ENCODE measurements at places on chromosomes 11 and 22. TPM values are rescaled to one million over a fixed set of nuclear protein-coding genes. Genes with fewer than 3 reads are reported as not detected.

DNA sequence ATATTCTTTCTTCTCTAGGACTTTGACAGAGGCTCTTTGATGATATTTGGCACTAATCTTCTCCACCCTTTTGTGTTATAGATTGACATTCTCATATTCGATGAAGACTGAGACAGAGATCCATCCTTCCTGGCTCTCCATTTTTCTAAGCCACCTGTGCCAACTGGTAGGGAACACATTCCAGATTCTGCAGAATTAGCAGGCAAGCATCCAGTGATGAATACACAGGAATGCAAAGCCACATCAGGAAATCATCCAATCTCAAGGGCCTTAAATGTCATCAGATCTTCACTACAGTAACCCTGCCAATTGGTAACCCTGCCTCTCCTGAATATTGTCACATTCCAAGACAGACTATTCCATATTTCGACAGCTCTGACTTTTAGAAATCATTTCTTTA, 718.4 kb upstream of the API5 start:
- no peak for DNase-seq

- peak; percentile 30 for DNase-seq
Measured at GRCh38 chr11:128772814-128773213, 78.9 kb downstream of the FLI1 start.

GRCh38 chr11:63763496-63764339, 4.9 kb downstream of the ZFTA start:
- DNase-seq = peak; percentile 58

DNA sequence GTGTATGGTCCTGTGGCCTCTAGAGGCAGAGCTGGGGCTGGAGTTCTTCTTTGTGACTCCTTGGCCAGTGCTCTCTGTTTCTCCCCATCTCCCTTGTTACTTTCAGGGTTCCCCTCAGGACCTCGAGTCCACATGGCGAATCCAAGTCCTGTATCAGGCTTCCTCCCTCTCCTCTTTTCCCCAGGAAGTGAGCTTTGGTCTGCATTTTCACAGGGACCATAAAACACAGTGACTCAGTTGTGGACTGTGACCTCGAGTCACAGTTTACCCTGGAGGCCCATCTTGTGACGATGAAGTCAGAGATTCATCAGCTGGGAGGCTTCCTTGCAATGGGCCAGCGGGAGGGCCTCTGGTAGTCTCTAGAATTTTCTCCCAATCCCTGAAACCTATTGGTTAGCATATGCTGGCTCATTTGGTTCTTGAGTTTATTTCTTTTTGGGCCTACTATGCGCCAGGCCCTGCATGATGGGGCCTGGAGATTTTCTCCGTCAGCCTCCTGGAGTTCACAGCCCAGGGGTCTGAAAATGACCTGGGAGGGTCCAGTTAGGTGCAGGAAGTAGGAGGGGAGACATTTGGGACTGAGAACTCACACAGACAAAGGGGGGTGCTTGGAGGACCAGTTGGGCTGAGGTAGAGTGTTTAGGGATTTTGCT, 100.8 kb downstream of the KIAA1671 start:
- DNase-seq = no peak

- DNase-seq = no peak
Measured at GRCh38 chr22:49424893-49425270, 402.8 kb downstream of the BRD1 start.

DNA sequence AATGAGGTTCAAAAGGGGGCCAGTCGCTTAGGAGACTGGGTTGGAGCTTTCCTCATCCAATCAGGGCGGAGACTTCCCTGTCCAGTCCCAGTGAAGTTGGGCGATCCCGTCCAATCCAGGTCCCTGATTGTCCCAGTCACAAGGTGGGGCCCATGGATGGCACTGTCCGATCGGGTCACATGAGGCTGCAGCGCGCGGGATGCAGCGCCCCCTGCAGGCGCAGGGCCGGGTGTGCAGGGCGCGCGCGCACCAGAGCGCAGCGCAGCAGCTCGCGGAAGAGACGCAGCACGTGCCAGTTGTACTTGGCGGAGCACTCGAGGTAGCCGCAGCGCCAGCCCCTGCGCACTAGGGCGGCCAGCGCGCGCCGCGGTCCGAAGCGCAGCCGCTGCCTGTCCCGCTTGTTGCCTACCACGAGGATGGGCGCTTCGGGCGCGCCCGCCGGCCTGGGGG, 2.3 kb downstream of the RASL10A start:
- DNase-seq = no peak

GRCh38 chr11:13694115-13694514, 25.6 kb downstream of the FAR1 start:
- no peak for DNase-seq

DNA sequence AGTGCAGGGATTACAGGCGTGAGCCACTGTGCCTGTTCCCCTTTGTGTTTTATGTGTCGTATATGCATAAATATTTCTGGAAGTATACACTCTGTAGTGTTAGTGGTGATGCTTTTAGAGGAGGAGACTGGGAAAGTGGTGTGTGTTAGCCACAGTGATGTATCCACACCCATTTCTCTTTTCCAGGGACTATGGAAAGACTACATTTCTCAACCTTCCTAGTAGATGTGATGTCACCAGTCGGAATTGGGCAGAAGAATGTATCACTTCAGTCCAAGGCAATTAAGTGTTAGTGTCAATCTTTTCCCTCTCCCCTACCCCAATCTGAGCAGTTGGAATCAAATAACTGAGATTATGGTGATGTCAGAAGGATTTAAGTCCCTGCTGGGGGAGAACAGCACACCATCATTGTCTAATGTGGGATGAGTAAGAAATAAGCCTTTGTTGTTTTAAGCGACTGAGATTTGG, 5.8 kb upstream of the ATG16L2 start:
- DNase-seq = no peak

SMTNL1 gene
- polyA plus RNA-seq = not detected

PACSIN3 gene
- 31.3 TPM for polyA plus RNA-seq

OR5B21 gene
- polyA plus RNA-seq = not detected

CCDC81 gene
- polyA plus RNA-seq = 0.76 TPM

TEX12 gene
- polyA plus RNA-seq = not detected

RIC3 gene
- 49.9 TPM for polyA plus RNA-seq

OR52L1 gene
- not detected for polyA plus RNA-seq

GRIA4 gene
- polyA plus RNA-seq = 1.3 TPM

P2RY6 gene
- 0.99 TPM for polyA plus RNA-seq

GSTT2 gene
- polyA plus RNA-seq = 0.54 TPM

MS4A12 gene
- not detected for polyA plus RNA-seq
